Left ventricle myocardium superior (tissue), 1 donor: ENCODE measurements at places on chromosomes 16 and 17. TPM values are rescaled to one million over a fixed set of nuclear protein-coding genes. Genes with fewer than 3 reads are reported as not detected.

GRCh38 chr16:30875871-30876801, 17.7 kb downstream of the BCL7C start:
- no peak for DNase-seq

DNA sequence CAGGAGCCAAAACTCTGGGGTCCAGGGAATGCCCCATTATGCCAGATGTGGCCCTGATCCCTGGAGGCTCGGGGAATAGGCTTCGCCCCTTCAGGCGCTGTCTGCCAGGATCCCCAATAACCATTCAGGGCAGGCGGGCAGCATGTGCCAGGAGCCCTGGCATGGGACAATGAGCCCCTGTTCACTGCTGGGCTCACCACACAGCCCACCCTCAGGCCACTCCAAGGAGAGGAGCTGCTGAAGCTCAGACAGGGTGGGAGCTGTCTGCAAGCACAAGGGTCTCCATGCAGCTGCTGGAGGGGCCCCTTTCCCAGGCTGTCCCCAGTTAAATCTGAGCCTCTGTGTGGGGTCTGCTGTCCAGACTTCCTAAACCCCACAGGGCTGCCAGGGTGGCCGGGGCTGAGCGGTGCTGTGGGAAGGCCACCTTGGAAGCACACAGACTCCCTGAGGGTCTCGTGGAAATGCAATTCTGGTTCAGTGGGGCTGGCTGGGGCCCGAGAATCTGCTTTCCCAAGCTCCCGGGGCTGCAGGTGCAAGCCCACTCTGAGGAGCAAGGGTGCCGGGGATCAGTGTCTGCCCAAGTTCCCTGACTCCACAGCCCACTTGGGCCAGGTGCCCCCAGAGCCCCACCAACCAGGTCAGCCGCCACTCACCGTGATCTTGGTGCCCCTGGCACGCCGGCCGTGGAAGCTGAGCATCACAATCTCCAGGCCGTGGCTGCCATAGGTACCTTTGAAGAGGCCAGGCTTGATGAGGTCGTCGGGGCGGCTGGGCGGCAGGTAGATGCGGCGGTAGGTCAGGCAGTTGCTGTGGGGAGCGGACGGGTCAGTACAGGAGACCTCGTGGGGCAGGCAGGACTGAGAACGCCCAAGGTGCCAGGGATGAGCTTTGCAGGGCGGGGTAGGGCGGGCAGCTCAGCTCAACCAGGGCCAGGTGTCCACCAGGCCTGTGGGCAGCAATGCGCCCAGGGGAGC, 17.7 kb upstream of the C16orf95 start:
- DNase-seq: peak; percentile 27

- no peak for DNase-seq
Measured at GRCh38 chr17:14061666-14062560, 7.4 kb upstream of the COX10 start.

GRCh38 chr17:32124985-32125847, 17.1 kb upstream of the RHOT1 start:
- no peak for DNase-seq

GRCh38 chr16:85498607-85499006, 114.5 kb upstream of the GSE1 start:
- DNase-seq: no peak

DNA sequence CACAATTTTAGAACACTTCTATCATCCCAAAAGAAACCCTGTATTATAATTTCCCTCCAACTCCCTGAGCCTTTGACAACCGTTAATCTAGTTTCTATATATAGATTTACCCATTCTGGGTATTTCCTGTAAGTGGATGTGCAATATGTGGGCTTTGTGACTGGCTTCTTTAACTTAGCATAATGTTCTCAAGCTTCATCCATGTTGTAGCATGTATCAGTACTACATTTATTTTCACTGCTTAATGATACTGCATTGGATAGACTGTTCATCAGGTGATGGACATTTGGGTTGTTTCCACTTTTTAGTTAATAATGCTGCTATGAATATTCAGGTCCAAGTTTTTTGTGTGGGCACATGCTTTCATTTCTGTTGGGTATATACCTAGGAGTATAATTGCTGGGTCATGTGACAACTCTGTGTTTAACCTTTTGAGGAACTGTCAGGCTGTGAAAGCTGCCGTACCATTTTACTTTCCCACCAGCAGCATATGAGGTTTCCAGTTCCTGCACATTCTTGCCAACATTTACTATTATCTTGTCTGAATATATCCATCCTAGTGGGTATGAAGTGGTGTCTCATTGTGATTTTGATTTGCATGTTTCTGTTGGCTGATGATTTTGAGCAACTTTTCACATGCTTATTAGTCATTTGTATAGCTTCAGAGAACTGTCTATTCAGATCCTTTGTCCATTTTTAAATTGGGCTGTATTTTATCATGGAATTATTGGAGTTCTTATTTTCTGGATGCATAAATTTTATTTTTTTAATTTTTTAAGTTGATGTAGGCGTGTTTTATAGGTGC, 16.4 kb downstream of the REXO5 start:
- no peak for DNase-seq

- no peak for DNase-seq
Measured at GRCh38 chr16:11624636-11625607, 38.2 kb upstream of the LITAF start.

Gene CACNA1G
- total RNA-seq: 0.25 TPM
